Activated T-cell treated with anti-CD3 and anti-CD28 coated beads, Interleukin-2, amount 50 U/mL, for 72 hours (primary cell): ENCODE measurements at places on chromosomes 7 and 10. TPM values are rescaled to one million over a fixed set of nuclear protein-coding genes. Genes with fewer than 3 reads are reported as not detected.

DNA sequence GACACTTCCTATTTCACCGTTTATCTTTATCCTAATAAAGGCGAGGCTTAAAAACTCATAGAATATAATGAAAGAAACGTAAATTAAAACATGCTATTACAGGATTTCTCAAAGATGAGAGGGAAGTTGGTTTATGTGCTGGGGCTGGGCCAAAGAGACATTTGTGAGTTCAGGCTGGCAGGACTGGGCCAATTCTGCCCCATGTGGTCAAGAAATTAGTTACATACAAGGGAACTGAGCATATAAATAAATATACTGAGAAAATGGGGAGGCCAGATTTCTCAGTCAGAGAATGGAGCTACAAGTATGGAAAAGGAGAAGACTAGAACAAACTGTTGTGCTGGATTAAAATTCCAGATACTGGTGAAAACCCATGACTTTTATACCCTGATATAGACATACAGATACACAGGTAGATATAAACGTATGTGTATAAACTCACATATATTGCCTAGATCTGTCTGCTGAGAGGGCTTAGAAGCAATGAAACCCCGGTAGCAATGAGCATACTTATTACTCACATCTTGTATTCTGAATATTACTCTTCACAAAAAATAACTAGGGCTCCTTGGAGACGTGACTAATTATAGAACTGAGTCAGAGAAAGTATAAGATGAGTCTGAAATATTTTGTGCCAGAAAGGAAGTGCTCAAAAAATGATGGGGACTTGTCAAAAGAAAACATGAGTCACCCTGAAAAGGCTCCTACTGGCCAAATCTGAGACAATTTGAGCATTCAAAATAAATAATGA, 155.7 kb upstream of the FGFR2 start:
- peak; percentile 14 for DNase-seq

- no peak for DNase-seq
These were observed 174.8 kb downstream of the JAZF1 start for GRCh38 chr7:28005847-28006231.

DNA sequence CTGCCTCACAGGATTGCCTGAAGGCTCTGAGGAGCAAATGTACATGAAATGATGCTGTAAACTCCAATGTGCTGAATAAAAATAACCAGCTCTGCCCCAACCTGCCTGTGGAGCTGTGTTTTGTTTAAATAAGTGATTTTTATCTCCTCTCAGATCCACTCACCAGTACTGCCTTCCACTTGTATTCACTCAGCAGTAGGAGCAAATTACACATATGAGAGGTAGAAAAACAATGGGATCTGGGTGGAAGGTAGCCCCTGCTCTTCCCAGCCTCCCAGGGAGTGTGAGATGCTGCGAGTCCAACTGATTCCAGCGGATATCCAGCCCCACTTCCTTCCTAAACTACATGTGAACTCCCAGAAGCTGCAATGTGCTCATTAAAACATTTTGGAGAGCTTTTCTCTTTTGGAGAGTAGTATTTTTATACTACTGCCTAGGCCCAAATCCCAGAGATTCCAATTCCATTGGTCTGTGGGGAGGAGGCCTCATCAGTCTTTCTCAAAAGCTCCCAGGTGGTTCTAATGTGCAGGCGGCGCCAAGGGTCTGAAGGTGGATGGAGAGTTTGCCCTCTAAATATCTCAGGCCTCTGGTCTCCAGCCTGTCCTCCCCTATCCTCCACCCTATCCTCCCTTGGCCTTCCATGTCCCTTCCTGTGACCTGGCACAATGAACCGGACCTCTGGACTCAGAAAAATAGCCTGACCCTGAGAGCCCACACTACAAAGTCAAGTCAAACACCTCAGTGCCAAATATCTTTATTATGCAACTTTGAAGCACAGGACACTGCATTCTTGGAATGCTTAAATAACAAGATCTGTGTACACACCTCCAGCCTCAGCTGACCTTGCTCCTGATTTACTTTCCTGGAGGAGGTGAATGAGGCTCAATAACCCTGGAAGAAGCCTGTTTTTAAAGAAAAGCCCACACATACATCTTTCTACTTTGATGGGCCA, 46.2 kb downstream of the CPVL start:
- no peak for DNase-seq

- DNase-seq = no peak
These were observed 23.6 kb downstream of the INPP5F start for GRCh38 chr10:119749455-119749854.

DNA sequence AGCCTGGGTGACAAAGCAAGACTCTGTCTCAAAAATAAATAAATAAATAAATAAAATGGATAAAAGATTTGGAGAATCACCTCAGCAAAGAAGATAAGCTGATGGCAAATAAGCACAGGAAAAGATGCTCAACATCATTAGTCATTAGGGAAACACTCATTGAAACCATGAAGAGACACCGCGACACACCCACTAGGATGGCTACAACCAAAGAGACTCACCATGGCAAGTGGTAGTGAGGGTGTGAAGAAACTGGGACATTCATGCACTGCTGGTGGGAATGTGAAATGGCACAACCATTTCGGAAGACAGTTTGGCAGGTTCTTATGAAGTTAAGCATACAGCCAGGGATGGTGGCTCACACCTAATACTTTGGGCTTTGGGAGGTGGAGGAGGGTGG, 37.8 kb upstream of the FXYD4 start:
- no peak for DNase-seq

- DNase-seq = no peak
These were observed 231.7 kb upstream of the CNTNAP2 start for GRCh38 chr7:145884716-145885514.

The CACNA2D1 gene
- total RNA-seq = 0.46 TPM
